ENCODE measurements at places on chromosomes 4 and X. TPM values are rescaled to one million over a fixed set of nuclear protein-coding genes. Genes with fewer than 3 reads are reported as not detected.

Gene BMX
- total RNA-seq, result not detected

Gene GBA3
- total RNA-seq, result not detected

- peak overlapping the region; percentile 58 for H3K27ac ChIP-seq
- no peaks in the 10 kb centered on the region for H3K27me3 ChIP-seq
- peak overlapping the region; percentile 75 for H3K4me3 ChIP-seq
- DNase-seq, result peak; percentile 59
These were observed 578 bp downstream of the DCUN1D4 start for GRCh38 chr4:51843309-51844152.

GRCh38 chrX:118437283-118437682 lies 58.3 kb upstream of the DOCK11 start:
- DNase-seq, result no peak
- peaks cover 32% of the 10 kb centered on the region for H3K36me3 ChIP-seq
- no peaks in the 10 kb centered on the region for H3K27me3 ChIP-seq
- H3K27ac ChIP-seq, result no peak overlapping the region
- H3K4me1 ChIP-seq, result no peaks in the 10 kb centered on the region
- H3K4me3 ChIP-seq, result no peak overlapping the region

- no peaks in the 10 kb centered on the region for H3K27me3 ChIP-seq
- no peak for DNase-seq
- no peaks in the 10 kb centered on the region for H3K36me3 ChIP-seq
- H3K4me1 ChIP-seq, result no peaks in the 10 kb centered on the region
- H3K4me3 ChIP-seq, result no peak overlapping the region
These were observed 66.8 kb upstream of the EGFL6 start for GRCh38 chrX:13502590-13502989.

DNA sequence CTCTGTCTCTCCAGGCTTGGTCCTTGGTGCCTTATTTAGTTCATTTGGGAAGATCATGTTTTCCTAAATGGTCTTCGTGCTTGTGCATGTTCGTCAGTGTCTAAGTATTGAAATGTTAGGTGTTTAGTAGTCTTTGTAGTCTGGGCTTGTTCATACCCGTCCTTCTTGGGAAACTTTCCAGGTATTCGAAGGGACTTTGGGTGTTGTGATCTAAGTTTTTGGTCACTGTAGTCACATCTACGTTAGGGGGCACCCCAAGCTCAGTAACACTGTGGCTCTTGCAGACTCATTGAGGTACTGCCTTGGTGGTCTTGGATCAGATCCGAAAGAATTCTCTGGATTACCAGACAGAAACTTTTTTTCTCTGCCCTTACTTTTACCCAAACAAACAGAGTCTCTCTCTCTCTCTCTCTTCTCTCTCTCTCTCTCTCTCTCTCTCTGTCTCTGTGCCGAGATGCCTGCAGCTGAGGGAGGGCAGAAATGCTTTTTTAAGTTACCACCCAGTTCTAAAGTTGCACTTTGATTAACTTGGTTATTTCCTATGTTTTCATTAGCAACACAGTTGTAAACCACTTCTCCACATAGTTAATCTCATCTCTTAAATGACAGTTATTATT lies 67.6 kb upstream of the SLC7A3 start:
- H3K36me3 ChIP-seq, result no peaks in the 10 kb centered on the region
- H3K4me3 ChIP-seq, result no peak overlapping the region
- DNase-seq, result no peak
- no peak overlapping the region for H3K27ac ChIP-seq
- H3K27me3 ChIP-seq, result no peaks in the 10 kb centered on the region

Gene PLP1
- total RNA-seq, result not detected

DNA sequence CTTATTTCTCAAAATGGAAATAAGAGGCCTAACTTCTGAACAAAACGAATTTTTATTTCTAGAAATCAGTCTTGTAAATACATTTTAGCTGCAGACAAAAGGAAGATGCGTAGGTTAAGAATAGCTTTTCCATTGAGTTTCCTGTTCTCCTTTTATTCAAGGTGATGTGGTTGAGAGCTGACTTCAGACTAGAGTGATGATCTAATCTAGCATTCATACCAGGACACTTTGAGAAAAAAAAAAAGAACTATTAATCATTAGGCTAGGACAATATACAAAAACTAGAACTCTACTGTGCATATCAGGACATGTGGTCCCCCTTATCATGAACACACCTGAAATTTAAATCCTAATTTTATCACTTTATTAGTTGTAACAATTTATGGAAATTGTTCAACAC lies 884.5 kb upstream of the EPHA5 start:
- no peaks in the 10 kb centered on the region for H3K4me1 ChIP-seq
- no peak for DNase-seq
- H3K27me3 ChIP-seq, result no peaks in the 10 kb centered on the region
- no peak overlapping the region for H3K4me3 ChIP-seq
- H3K36me3 ChIP-seq, result no peaks in the 10 kb centered on the region

Gene SORBS2
- total RNA-seq, result not detected

GRCh38 chr4:152680988-152681603 lies 1.3 kb upstream of the TMEM154 start:
- no peaks in the 10 kb centered on the region for H3K27me3 ChIP-seq
- DNase-seq, result no peak
- no peak overlapping the region for H3K4me3 ChIP-seq
- H3K36me3 ChIP-seq, result no peaks in the 10 kb centered on the region
- H3K4me1 ChIP-seq, result peaks cover 26% of the 10 kb centered on the region

Measured in CD4-positive, alpha-beta T cell (primary cell).